ENCODE measurements at places on chromosomes 7 and 10. TPM values are rescaled to one million over a fixed set of nuclear protein-coding genes. Genes with fewer than 3 reads are reported as not detected.

The CYP2C9 gene
- not detected for total RNA-seq

The ZNF32 gene
- total RNA-seq = 25.1 TPM

The ZNF853 gene
- total RNA-seq = 0.15 TPM

The NDUFA5 gene
- 30.6 TPM for total RNA-seq

The CFTR gene
- not detected for total RNA-seq

The YKT6 gene
- total RNA-seq = 76.1 TPM

The SLC26A3 gene
- total RNA-seq = not detected

The GNAT3 gene
- not detected for total RNA-seq

The TRUB1 gene
- total RNA-seq = 41.0 TPM

The NACAD gene
- total RNA-seq = 0.33 TPM

The PRF1 gene
- not detected for total RNA-seq

The PON1 gene
- under 0.01 TPM for total RNA-seq

The CCT6A gene
- 357 TPM for total RNA-seq

The SRI gene
- total RNA-seq = 81.8 TPM

The LGI1 gene
- total RNA-seq = not detected

The BHLHA15 gene
- total RNA-seq = not detected

The TFEC gene
- not detected for total RNA-seq

The INHBA gene
- total RNA-seq = 1.1 TPM

The COL1A2 gene
- 18.6 TPM for total RNA-seq

The UBE2D1 gene
- 19.3 TPM for total RNA-seq

The CEP55 gene
- total RNA-seq = 28.9 TPM

The BLOC1S2 gene
- total RNA-seq = 57.5 TPM

The SDK1 gene
- total RNA-seq = 1.7 TPM

The OR2A42 gene
- not detected for total RNA-seq

The CALHM3 gene
- total RNA-seq = not detected

The LBX1 gene
- total RNA-seq = not detected

The MMD2 gene
- total RNA-seq = not detected

The OR13A1 gene
- total RNA-seq = not detected

The GHRHR gene
- total RNA-seq = not detected

The PNLIPRP3 gene
- total RNA-seq = 0.77 TPM

The ACBD7 gene
- under 0.01 TPM for total RNA-seq

The RBP3 gene
- total RNA-seq = not detected

The FKBP6 gene
- not detected for total RNA-seq

The GSDME gene
- 26.5 TPM for total RNA-seq

The CHCHD1 gene
- 26.4 TPM for total RNA-seq

The FAM221A gene
- 7.6 TPM for total RNA-seq

The NRF1 gene
- total RNA-seq = 9.5 TPM

The AMPH gene
- 1.00 TPM for total RNA-seq

Data from melanocyte of skin (primary cell).